Activated naive CD8-positive, alpha-beta T cell treated with anti-CD3 and anti-CD28 coated beads for 36 hours (primary cell): ENCODE measurements at places on chromosomes 7 and 10. TPM values are rescaled to one million over a fixed set of nuclear protein-coding genes. Genes with fewer than 3 reads are reported as not detected.

GRID1 gene
- total RNA-seq: not detected

EBLN1 gene
- not detected for total RNA-seq

CNNM1 gene
- 1.0 TPM for total RNA-seq

DIP2C gene
- 0.22 TPM for total RNA-seq

INA gene
- 0.38 TPM for total RNA-seq

AZGP1 gene
- not detected for total RNA-seq

TET1 gene
- 0.82 TPM for total RNA-seq

CEP41 gene
- 22.3 TPM for total RNA-seq

SHH gene
- not detected for total RNA-seq

IL6 gene
- total RNA-seq: 0.60 TPM

DNA sequence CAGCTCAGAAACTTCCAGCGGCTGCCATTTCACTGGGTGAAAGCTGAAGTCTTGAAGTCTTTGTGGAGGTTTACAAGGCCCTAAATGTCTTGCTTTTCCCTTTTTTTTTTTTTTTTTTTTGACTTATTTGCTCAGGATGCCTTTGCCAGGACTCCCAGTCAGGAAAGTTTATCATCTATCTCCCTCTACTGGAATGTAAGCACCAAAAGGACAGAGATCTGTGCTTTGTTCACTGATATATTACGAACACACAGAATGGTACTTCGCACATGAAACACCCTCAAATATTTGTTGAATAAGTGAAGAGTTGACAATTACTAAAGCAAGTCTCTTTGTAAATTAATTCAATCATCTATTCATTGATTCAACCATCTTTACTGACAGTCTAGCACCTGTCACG, 23.2 kb downstream of the ABCB4 start:
- peaks cover 23% of the 10 kb centered on the region for H3K27me3 ChIP-seq
- no peaks in the 10 kb centered on the region for H3K4me1 ChIP-seq
- no peaks in the 10 kb centered on the region for H3K36me3 ChIP-seq
- DNase-seq: no peak
- no peak overlapping the region for H3K27ac ChIP-seq

DNA sequence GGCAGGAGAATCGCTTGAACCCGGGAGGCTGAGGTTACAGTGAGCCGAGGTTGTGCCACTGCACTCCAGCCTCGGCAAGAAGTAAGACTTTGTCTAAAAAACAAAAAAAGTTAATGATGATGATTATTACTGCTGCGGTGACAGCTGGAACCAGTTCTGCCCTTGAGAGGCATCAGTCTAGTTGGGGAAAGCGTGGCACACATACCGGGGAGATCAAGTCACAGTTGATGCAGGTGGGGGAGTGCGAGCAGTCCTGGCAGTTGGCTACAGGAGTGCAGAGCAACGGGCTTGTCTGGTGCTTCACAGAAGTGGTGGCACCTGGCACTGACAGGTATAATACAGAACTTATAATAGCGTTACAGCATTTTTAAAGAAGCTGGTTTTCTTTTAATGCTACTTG, 173.0 kb downstream of the ARHGAP21 start:
- no peaks in the 10 kb centered on the region for H3K27me3 ChIP-seq
- no peak for DNase-seq
- no peak overlapping the region for H3K27ac ChIP-seq
- no peaks in the 10 kb centered on the region for H3K4me1 ChIP-seq

- no peak for DNase-seq
- no peak overlapping the region for H3K4me3 ChIP-seq
- H3K4me1 ChIP-seq: peaks cover 2% of the 10 kb centered on the region
- peaks cover 21% of the 10 kb centered on the region for H3K36me3 ChIP-seq
Observed at GRCh38 chr7:27651702-27652101, 11.0 kb downstream of the HIBADH start.

DNA sequence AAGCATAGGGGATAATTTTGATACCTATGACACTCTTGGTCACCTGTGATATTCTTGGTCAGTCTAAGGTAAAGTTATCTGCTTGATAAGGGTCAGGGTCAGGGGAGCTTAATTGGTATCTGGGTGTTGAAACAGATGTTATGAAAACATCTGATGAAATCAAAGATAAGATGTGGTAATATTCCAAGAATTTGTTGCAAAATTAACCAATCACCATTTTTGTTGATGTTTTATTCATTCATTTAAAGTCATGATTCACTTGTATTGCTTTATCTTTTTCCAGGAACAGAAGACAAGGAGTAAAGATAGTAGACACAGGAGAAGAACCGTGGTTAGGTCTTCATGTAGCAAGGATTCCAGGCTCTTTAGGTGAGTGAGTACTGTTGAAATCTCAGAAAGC, 103.1 kb downstream of the SEMA3C start:
- no peaks in the 10 kb centered on the region for H3K4me1 ChIP-seq
- H3K27ac ChIP-seq: no peak overlapping the region
- no peaks in the 10 kb centered on the region for H3K36me3 ChIP-seq
- no peak for DNase-seq
- H3K27me3 ChIP-seq: no peaks in the 10 kb centered on the region

DNA sequence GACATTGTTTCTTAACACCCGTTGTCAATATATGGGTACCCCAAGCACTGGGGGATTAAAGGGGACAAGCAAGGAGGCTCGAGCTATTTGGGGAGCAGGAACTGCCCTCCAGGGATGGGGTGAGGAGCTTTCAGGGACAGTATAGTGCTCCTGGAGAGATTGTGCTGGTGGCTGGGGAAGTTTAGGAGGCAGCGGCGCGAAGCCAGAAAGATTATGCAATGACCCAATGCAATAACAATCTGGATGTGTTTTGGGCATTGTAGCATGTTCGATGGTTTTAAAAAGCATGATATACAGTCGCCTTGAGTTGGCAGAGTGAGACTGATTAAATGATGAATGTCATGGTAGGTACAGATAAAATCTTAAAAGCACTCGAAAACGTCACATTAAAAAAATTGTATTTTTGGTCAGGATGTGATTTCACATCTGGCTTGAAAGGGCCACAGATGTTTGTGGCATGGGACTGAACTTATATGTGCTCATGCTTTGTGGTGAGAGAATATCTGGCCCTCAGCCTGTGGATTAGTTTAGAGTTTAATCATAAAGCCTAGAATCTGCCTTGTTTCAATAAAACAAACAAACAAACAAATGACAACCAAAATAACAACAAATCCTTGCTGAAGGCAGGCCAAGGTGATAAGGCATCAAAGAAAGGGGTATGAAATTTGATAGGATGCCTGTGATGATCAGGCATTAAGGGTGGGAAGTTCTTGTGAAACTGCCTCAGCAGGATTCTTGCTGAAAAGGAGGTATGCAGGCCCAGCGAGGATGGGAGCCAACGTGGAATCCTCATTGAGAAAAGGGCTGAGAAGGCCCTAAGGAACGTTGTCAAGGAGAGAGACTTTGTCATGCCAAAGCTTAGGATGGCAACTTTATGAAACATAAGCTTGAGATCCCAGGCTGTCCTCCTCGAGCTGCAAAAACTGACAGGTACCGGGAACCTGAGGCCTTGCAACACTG, 417.1 kb upstream of the KLF6 start:
- no peak overlapping the region for H3K27ac ChIP-seq
- H3K4me1 ChIP-seq: peaks cover 1% of the 10 kb centered on the region
- peaks cover 10% of the 10 kb centered on the region for H3K27me3 ChIP-seq
- no peaks in the 10 kb centered on the region for H3K36me3 ChIP-seq

DNA sequence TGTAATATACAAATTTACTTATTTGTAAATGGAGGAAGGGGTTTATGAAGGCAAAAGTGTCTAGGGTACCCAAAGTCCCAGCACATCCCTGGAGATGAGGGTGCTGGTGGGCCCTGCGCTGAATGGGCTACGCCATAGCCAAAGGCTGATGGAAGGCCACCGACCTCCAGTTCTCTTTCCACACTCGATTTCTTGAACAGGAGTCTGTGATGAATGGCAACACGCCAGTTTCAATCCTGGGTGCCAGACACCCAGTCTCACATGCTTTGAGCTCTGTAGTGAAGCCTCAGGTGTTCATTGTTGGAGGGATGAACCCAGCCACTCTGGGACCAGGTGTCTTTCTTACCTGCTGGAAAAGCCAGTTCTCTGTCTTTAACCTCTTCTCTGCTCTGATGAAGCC, 752 bp downstream of the LRMDA start:
- H3K4me3 ChIP-seq: no peak overlapping the region
- no peak for DNase-seq
- no peak overlapping the region for H3K27ac ChIP-seq
- H3K4me1 ChIP-seq: no peaks in the 10 kb centered on the region

DNA sequence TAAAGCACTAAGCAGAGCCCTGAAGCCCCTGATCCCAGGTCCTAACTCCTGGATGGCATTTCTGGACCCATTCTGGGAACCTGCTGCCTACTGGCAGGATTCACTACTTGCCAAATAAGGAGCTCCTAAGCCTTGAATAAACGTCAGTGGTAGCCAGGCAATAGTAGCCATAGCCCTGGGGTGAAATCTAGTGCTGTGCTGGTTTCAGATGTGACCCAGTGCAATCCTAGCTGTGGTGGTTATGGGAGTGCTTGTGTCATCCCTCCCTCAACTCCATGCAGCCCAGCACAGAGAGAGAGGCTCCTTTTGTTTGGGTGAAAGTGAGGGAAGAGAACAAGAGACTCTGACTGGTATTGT, 43.7 kb downstream of the PCLO start:
- no peaks in the 10 kb centered on the region for H3K4me1 ChIP-seq
- no peaks in the 10 kb centered on the region for H3K36me3 ChIP-seq
- DNase-seq: no peak
- no peak overlapping the region for H3K27ac ChIP-seq

DNA sequence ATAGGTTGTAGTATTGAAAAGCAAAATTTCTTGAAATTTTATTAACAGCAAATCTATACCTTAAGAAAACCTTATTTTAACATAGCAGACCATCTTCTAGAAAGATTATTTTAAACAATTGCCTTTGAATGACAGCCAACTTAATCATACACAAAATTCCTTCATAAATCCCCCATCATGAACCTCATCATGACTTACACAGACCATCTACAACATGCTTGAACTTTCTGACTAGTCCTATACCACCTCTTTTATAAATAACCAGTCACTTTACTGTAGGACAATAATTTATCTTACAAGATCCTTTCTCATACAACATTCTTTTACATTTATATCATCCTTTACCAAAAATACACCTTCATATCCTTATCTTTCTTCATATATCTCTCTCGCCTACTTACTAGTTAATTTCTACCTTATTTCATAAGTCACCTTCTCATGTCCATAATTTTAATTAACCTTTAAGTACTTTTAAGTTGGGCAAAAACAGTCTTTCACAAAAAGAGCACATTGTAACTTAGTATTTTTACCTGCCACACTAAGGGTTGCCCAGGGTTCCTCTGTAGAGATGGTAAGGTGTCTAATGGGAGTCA, 16.6 kb upstream of the PTN start:
- no peaks in the 10 kb centered on the region for H3K36me3 ChIP-seq
- no peak overlapping the region for H3K27ac ChIP-seq
- H3K4me3 ChIP-seq: no peak overlapping the region
- H3K4me1 ChIP-seq: no peaks in the 10 kb centered on the region

DNA sequence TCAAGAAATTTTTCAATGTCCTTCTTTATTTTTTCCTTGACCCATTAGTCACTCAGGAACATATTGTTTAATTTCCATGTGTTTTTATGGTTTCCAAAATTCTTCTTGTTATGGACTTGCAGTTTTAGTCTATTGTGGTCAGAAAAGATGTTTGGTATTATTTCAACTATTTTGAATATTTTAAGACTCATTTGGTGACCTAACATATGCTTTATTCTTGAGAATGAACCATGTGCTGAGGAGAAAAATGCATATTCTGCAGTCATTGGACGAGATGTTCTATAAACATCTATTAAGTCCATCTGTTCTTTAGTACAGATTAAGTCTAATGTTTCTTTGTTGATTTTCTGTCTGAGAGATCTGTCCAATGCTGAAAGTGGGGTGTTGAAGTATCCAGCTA, 42.3 kb upstream of the MDFIC start:
- H3K4me3 ChIP-seq: no peak overlapping the region
- no peak for DNase-seq
- no peaks in the 10 kb centered on the region for H3K27me3 ChIP-seq
- no peak overlapping the region for H3K27ac ChIP-seq

DNA sequence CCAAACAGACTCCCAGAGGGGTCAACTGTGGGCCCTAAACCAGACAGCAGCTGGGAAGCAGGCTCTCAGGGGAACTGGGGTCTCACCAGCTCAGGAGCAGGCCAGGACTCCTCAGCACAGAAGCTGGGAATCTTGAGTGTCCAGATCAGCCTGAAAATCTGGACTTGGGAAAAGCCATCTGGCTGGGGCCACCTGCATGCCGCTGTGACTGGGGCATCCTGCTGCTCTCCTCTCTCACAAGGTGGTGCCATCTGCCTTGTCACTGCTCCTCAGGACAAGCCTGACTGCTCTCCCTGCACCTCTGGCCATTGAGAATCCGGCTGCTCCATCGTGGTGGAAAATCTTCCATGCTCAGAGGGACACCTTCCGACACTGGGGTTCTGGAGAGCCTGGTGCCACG, 141.4 kb downstream of the PLPP4 start:
- H3K27me3 ChIP-seq: no peaks in the 10 kb centered on the region
- DNase-seq: no peak
- H3K4me3 ChIP-seq: no peak overlapping the region
- no peak overlapping the region for H3K27ac ChIP-seq

GRCh38 chr10:97515271-97515978, 16.7 kb downstream of the UBTD1 start:
- H3K4me1 ChIP-seq: no peaks in the 10 kb centered on the region
- DNase-seq: no peak
- H3K27me3 ChIP-seq: no peaks in the 10 kb centered on the region
- no peak overlapping the region for H3K4me3 ChIP-seq

GRCh38 chr7:155466814-155467733, 9.1 kb downstream of the EN2 start:
- H3K4me1 ChIP-seq: peaks cover 21% of the 10 kb centered on the region
- peak; percentile 68 for DNase-seq
- H3K4me3 ChIP-seq: no peak overlapping the region
- H3K36me3 ChIP-seq: no peaks in the 10 kb centered on the region

GRCh38 chr7:101666741-101667140, 37.6 kb upstream of the MYL10 start:
- peaks cover 7% of the 10 kb centered on the region for H3K27me3 ChIP-seq
- DNase-seq: no peak
- H3K27ac ChIP-seq: no peak overlapping the region
- no peak overlapping the region for H3K4me3 ChIP-seq
- no peaks in the 10 kb centered on the region for H3K36me3 ChIP-seq
- H3K4me1 ChIP-seq: no peaks in the 10 kb centered on the region

DNA sequence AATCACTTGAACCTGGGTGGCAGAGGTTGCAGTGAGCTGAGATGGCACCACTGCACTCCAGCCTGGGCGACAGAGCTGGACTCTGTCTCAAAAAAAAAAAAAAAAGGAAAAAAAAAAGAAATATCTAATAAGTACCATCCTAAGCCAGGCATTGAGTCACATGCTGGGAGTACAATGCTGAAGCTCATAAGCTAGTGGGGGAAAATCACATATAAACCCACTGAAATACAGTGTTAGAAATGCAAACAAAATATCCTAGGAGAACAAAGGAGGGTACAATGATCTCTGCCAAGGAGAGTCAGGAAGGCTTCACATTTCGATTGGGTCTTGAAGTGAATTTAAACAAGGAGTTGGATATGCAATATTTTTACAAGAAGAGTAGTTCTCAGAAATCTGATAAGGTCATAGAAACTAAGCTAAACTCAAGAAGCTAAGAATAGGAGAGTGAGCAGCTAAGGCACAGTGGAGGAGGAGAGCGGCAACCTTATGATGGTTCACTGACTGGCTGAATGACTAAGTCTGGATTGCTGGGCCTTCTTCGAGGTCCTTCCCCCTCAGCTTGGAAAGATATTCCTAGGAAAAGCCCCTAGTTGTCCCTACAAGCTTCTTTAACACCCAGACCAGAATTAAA, 115.5 kb downstream of the PHTF2 start:
- DNase-seq: no peak
- H3K27me3 ChIP-seq: no peaks in the 10 kb centered on the region
- H3K4me3 ChIP-seq: no peak overlapping the region
- peaks cover 5% of the 10 kb centered on the region for H3K36me3 ChIP-seq
- peaks cover 1% of the 10 kb centered on the region for H3K4me1 ChIP-seq
- no peak overlapping the region for H3K27ac ChIP-seq
